ENCODE measurements at places on chromosomes 12 and 14. TPM values are rescaled to one million over a fixed set of nuclear protein-coding genes. Genes with fewer than 3 reads are reported as not detected.

INTS13 gene
- 39.2 TPM for total RNA-seq

BDKRB1 gene
- total RNA-seq, result 62.3 TPM

PPFIBP1 gene
- total RNA-seq, result 79.4 TPM

EML5 gene
- under 0.01 TPM for total RNA-seq

ST8SIA1 gene
- total RNA-seq, result not detected

Measured in myometrial cell (primary cell).